Brain (organoid and tissue), 16 donors: ENCODE measurements at places on chromosomes 11 and 22.

DNA sequence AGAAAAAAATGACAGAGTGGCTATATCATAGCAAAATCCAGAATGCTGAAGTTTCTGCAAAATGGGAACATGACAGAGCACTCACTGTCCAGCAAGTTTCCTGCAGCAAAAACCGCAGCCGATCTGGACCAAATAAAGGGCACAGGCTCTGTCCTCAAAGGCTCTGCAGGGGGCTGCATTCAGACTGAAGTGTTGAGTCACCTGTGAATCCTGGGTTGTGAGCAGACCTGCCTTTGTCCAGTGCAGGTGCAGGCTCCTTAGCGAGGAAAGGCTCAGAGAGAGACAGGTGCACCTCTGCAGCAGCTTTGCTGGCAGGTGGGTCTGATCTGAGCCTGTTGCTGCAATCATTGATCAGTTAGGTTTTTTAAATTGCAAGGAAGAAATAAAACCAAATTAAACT is 29.3 kb upstream of the NFAM1 start:
- DNase-seq: no peak

DNA sequence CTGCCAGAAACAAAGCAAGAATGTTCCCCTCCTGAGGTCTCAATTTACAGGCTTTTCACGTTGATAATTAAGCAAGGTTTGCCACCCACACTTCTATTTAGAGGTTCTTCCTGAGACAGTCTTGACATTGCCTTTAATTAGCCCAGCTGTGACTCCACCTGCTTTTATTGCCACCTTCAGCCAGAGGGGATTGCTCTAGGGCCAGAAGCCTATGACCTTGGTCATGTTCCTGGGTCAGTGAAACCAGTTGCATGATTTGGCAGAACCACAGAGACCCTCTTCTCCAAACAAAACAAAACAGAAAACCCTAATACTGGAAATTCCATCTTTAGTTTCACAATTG is 89.8 kb downstream of the APIP start:
- no peak for DNase-seq

DNA sequence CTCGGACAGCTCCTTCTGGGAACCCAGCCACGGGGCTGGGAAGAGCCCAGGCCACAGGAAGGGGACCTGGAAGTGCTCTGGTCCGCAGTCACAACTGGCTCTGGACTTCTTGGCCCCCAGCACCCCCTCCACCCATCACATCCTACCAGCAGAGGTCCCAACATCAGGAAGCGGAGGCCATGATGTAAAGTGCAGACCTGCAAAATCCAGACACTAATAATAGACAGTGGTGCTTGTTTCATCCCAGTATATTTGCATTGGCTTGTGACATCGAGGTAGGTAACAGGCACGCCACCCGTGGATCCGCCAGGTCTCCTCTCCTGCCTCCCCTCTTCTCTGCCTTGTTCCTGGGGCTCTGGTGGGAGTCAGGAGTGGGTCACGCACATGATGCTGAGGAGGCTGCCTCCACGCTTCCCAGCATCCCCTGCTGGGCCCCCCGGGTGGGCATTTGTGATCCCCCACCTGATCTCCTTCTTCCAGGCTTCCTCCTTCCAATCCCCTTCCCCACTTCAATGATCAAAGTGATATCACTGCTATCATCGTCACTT is 1454.0 kb downstream of the BRD1 start:
- no peak for DNase-seq

DNA sequence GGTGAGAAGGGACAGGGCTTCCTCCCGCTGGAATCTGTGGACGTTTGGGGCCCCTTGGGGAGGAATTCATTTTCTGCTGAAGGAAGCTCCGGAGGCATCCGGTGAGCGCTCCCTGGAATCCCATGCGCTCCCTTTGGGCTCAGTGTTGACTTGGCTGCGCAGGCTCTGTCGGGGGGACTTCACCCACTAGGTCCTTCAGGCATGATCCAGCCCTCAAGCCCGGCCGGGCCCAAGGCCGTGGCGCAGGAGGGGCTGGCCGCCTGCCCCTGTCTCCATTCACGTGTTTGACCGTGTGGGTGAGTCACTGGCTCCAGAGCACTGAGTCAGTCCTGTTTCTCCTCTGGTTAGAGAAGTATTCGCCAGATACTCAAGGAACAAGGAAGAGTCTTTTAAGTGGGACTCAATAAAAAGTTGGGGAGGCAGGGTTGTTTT is 1.4 kb downstream of the CTTN start:
- DNase-seq: no peak
